ENCODE measurements at places on chromosomes 2 and 18. TPM values are rescaled to one million over a fixed set of nuclear protein-coding genes. Genes with fewer than 3 reads are reported as not detected.
A peak's percentile ranks its signal among the peaks of the same experiment; 100 is the strongest.

GRCh38 chr18:79614211-79614955, 65.2 kb upstream of the CTDP1 start:
- no peak for DNase-seq

Gene THAP4
- polyA plus RNA-seq = 50.4 TPM

Gene CDH20
- 0.02 TPM for polyA plus RNA-seq

DNA sequence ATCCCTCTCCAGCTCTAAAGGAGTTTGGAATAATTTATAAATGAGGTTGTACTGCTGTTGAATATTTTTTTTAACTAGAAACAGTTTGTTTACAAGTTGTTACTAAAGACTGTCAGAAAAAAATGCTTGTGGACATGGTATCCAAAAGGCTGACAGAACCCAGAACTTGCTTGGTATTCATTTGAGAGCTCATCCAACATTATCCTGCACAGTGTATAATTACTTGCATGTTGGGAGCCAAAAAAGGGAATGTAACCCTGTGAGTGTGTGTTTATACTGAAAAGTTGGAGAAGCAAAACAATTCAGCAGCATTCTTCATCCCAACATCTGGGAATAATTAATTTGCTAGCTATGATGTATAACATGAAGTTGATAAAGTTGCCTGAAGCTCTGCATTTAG, 42.1 kb upstream of the EHBP1 start:
- peak; percentile 96 for DNase-seq

Gene UGT1A8
- polyA plus RNA-seq = not detected

DNA sequence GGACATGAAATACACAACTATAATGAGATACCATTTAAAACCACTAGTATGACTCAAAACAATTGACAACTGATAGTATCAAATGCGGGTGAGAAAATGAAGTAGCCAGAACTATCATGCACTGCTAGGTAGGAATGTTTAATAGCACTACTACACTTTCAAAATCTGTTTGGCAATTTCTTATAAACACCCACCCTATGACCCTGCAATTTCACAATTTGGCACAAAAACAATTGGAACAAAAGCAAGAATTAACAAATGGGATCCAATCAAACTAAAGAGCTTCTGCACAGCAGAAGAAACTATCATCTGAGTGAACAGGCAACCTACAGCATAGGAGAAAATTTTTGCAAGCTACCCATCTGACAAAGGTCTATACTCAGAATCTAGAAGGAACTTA, 431.2 kb upstream of the GYPC start:
- no peak for DNase-seq

Gene CROCC2
- not detected for polyA plus RNA-seq

GRCh38 chr2:168749297-168749696, 53.1 kb upstream of the NOSTRIN start:
- DNase-seq = no peak

GRCh38 chr2:54377901-54378493, 78.1 kb upstream of the SPTBN1 start:
- no peak for DNase-seq

DNA sequence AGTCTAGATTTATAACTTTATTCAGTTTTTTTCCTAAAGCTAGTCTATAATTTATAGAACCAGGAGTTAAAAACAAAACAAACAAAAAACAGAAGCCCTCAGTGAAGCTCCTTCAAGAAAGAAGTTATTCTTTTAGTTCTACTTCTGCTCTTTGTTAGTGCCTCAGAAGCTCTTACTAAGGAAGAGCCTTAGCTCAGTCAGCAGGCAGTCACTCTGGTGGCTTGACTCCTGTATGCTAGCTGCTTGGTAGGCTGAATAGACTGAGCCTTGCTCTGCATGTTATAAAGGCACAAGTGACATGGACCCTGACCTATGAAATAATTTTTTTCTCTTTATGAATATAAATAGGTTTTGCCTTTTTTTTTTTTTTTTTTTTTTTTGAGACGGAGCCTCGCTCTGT, 24.8 kb downstream of the NCOA1 start:
- DNase-seq = no peak

- DNase-seq = no peak
Observed at GRCh38 chr2:162114271-162114670, 37.8 kb downstream of the GCG start.

GRCh38 chr2:154452906-154453493, 245.5 kb upstream of the KCNJ3 start:
- no peak for DNase-seq

GRCh38 chr2:121455446-121455845, 75.2 kb upstream of the RNU4ATAC start:
- no peak for DNase-seq

Gene BMP10
- polyA plus RNA-seq = not detected

- no peak for DNase-seq
Observed at GRCh38 chr2:20080428-20080827, 29.0 kb upstream of the LAPTM4A start.

Gene CPLX4
- not detected for polyA plus RNA-seq

DNA sequence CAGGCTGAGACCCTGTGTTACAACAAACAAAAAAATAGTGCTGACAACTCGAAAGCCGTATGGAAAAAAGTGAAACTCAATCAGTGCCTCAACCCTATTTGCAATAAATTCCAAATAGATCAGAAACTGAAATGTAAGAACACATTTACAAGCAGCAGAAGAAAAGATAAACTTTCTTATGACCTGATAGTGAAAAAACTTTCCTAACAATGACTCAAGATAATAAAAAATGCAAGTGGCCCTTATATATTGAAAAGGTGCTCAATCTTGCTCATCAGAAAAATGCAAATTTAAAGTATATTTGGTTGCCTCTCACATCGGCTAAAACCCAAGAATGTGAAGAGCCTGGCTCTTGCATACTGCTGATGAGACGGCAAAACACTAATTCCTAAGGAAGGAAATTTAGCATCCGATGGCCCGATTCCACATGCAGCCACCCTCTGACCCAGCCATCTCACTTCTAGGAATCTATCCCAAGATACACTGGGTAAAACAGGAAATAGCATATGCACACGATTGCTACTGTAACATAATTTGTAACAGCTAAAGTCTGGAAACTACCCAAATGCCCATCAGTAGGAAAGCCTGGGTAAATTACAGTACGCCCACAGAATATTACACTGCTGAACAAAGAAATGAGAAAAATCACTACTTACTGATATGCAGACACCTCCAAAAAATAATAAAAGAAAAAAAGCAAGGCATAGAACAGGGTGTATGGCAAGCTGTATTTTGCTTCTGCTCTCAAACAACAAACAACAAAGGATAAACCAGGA, 56.8 kb downstream of the HDLBP start:
- DNase-seq = no peak

DNA sequence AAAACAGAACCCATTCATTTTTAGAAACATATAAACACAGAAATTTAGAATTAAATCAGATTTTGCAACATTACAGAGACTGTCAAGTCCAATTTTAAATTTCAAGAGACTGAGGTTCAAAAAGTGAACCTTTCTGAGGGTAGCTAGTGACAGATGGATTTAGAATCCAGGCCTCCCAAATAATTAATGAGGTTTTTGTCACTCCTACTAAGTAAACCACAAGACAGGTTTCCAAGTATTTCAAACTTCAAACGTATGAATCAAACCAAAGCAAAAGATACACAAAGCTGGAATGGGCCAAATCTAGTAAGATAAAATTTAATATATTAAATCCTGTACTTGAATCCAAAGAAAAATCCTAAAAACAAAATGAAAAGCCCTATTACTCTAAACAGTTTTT, 25.3 kb downstream of the PPP4R3B start:
- no peak for DNase-seq

GRCh38 chr2:237553948-237554347, 12.4 kb upstream of the PRLH start:
- DNase-seq = no peak

Gene AQP12B
- polyA plus RNA-seq = not detected

DNA sequence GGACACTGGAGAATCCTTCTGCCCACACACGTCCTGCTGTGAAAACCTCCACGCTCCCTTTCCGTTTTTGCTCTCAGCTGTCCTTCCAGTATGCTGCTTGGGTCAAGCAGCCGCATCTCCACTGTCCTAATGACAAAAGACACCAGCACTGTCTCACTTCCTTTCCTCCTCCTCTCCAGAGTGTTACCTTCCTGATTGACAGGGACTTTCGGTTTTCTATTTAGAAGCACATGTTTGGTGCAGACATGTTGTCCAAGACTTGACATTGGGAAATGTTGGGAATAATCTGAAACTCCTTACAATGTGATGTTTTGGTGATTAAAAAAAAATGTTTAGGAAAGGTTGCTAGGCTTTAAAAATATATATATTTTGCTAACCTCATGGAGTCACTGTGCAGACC, 226.6 kb downstream of the FAM210A start:
- no peak for DNase-seq

DNA sequence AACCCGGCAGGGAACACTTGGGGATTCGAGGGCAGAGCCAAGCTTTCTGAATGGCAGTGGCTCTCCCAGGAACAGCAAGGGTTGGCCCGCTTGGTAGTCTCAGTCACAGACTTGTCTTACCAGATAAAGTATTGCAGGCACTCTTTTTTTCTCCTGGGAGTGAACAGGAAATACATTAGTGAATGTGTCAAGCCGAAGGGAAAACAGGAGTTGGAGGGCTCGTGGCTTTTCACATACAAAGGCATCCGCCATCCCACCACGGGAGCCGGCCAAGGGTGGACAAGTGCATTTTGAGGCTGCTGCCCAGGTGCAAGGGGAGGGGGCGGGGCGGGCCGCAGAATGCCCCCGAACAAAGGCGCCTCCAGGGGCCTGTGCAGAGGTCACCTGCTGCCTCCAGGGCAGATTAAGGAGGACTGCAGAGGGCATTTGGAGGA, 163.3 kb upstream of the SIX3 start:
- DNase-seq = no peak

Gene CD8A
- polyA plus RNA-seq = not detected

DNA sequence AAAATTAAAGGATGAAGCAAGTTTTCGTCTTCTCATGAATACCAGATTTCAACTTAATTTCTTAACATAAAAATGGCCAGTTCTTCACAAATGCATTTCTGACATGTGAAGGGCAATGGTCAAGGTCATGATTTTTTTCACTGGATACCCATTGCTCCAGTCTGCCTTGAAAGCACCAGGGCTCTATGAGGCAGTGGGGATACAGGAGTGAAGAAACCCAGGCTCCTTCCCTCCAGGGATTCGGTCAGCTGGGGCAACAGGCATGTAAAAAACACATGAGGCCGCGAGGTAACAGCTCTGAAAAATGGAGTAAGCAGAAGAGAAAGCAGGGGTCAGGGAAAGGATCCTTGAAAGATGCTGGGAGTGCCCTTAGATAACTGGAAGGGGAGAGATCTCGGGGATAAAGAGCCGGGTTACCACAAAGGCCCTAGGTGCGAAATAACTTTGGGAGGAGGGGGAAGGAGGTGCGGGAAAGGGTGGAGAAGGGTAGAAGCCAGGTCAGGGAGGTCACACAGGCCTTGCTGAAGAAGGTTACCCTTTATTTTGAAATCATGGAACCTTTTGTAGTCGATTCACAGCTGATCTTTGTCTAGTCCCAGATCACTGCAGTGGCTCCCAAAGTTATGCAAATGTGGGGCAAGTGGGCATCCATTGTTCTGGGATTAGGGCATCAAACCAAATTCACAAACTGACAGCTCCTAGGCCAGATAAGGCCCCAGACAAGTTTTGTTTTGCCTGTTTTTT, 5.2 kb upstream of the SPRED2 start:
- DNase-seq = no peak

Gene SDC1
- polyA plus RNA-seq = 32.0 TPM
